ENCODE measurements at places on chromosomes 3 and 15. TPM values are rescaled to one million over a fixed set of nuclear protein-coding genes. Genes with fewer than 3 reads are reported as not detected.

DNA sequence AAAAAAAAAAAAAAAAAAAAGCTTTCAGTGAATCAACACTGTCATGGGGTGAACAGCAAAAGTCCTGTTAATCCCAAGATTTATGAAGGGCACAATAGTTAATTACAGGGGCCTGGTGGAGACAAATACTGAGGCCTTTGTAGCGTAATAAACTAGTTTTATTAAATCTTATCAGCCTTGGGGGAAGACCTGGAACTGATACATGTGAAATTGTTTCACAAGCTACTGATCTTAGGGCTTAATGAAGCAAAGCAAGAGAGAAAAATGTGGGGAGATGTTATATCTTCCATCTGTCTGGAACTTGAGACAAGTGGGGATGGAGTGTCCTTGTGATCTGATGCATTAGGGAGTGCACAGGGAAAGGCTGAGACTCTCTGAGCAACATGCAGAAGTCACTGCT lies 47.9 kb upstream of the OSBPL11 start:
- DNase-seq: peak; percentile 79

DNA sequence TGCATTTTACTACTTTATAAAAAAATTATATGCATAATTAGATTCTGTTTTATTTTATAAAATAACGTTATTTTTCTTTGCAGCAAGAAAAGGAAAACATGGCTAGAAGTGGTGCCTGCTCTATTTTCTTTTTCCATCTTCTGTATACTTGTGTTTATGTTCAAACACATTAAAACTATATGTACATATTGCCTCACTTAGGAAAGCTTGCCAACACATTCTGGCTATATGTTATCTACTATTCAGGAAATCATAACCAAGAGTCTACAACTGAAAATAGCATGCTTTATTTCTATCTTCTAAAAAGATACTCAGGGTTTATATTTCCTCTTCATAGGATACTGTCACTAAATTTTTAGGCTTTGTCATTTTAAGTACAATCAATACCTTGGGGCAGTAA lies 90.2 kb upstream of the KCNMB2 start:
- DNase-seq: no peak

GRCh38 chr15:80121546-80121945 lies 31.3 kb upstream of the FAH start:
- DNase-seq: no peak

DNA sequence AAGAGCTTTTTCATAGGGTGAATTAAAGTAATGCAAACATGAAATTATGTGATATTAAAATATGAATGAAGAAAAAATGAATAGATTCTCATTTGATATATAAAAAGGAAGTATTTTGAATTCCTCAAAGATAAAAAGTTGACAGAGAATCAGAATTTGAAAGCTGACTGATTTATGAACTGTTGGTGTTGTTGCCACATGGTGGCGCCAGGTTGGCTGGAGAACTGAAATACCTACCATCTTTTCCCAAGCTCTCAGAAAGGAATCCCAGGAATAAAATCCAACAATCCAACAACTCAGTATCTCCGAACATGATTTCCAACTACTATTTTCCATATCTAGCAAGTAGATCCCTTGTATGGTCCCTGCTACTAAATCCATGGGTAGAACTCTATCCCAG lies 3.1 kb downstream of the MYRIP start:
- no peak for DNase-seq

DNA sequence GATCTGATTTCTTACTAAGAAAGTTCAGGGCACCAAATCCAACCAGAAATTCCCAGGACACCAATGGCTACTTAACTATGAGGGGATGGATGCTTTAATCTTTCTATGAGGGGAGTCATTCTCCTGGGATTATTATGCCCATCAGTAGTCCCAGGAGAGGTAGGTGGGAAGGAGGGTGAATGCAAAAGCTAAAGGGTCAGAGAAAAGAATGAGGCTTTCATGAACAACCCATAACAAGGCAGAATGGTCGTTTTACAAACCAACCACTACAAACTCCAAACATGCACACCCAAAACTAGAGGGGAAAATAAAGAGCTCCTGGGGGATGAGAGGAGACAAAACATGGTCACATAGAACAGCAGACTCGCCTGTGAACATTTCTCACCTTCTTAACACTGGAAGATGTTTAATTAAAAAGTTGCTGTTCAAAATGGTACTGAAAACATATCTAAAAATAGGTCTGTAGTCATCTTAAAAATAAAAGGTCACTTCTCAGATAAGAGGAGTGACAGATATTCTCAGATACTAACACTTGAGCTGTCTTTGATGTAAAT lies 3.7 kb downstream of the STARD9 start:
- DNase-seq: no peak

The FAM174B gene
- 35.0 TPM for polyA plus RNA-seq

The TIMMDC1 gene
- 105 TPM for polyA plus RNA-seq

All from renal pelvis (tissue), 12 donors.